ENCODE measurements at places on chromosomes 5 and 9.

- H3K27ac ChIP-seq, result no peak overlapping the region
- H3K36me3 ChIP-seq, result no peaks in the 10 kb centered on the region
- no peaks in the 10 kb centered on the region for H3K4me1 ChIP-seq
- no peak for DNase-seq
Observed at GRCh38 chr5:83780699-83781350, 60.2 kb upstream of the HAPLN1 start.

GRCh38 chr5:126875303-126875785 is 98.4 kb downstream of the LMNB1 start:
- H3K4me1 ChIP-seq, result peaks cover 8% of the 10 kb centered on the region
- no peaks in the 10 kb centered on the region for H3K36me3 ChIP-seq
- H3K27ac ChIP-seq, result no peak overlapping the region

DNA sequence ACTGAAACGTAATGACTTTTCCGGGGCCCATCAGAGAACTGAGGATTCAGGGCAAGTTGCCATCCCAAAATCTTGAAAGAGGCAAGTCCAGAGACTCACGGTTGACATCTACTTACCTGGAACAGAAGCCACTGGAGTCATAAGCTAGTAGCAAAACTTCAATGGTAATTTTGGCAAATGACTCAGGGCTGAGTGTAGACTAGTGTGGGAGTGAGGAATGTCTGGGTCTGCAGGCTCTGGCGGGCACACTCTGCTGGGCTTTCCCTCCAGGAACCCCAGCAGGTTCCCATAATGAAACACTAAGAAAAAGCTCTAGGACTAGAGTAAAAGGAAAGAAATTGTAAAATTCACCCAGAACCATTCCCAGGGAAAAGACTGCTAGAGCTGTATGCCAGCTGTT is 122.9 kb upstream of the NFIL3 start:
- peak overlapping the region; percentile 19 for H3K27ac ChIP-seq
- no peaks in the 10 kb centered on the region for H3K36me3 ChIP-seq
- H3K4me3 ChIP-seq, result no peak overlapping the region

GRCh38 chr9:113579283-113580040 is 115.9 kb downstream of the RGS3 start:
- peak; percentile 71 for DNase-seq
- peaks cover 15% of the 10 kb centered on the region for H3K36me3 ChIP-seq
- H3K4me3 ChIP-seq, result no peak overlapping the region
- H3K27ac ChIP-seq, result peak overlapping the region; percentile 95
- H3K27me3 ChIP-seq, result no peaks in the 10 kb centered on the region

DNA sequence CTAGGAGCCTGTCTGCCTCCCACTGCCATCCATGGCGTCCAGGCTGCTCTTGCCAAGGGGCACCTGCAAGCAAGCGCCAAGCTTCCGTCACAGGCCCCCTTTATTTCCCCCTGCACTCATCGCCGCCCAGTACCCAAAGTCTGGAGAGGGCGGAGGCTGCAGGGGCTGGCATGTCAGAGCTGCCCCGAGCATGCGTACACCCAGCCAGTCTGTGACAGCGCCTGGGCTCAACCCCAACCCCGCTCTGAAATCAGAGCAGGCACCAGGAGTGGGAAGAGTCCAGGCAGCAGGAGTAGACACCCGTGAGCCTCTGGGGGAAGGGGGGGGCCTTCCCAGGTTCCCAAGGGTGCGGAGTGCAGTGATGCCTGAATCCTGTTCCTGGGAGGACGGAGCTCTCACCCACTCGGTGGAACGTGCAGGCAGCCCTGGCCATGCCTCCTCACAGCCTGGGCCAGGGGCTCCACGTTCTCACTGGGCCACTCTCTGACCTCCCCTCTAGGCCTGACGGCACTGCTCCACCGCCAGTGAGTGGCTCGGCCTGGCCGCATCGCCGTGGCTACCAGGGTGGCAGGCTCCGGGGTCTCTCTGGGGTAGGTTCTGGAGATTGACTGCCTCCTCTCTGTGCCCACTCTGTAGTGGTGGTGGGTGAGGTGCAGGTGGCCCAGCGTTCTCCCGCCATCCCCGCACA is 469.0 kb downstream of the CDH9 start:
- no peak for DNase-seq
- H3K36me3 ChIP-seq, result no peaks in the 10 kb centered on the region
- H3K4me1 ChIP-seq, result no peaks in the 10 kb centered on the region
- H3K4me3 ChIP-seq, result no peak overlapping the region

DNA sequence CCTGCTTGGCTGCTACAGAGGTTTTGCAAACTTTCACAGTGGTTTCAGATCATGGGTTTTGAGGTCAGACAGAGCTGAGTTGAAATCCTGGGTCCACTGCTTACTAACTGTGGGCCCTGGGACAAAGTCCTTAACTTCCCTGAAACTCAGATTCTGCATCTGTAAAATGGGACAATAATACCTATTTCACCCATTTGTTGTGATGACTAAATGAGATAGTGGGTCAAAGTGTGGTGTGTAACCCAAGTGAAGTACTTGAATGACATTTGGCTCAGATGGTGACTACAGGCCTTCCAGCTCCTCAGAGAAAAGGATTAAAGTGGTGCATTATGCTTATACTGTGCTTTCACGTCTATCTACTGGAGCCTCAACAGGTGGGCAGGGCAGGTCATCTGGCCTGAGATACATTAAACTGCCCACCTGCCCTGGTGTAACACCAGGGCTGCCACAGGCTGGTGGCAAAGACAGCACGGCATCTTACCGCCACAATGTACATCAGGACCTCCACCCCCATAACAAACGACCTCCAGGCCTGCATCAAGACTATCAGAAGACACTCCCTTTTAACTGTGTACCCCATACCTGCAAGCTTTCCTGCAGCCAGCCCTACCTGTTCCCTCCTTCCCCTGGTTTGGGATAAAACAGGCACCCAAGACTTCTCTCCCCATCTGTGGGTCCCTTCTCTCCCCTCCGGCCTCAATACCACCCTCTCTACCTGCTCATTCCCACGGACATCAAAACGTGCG is 846 bp upstream of the TRAF1 start:
- no peaks in the 10 kb centered on the region for H3K36me3 ChIP-seq
- no peaks in the 10 kb centered on the region for H3K27me3 ChIP-seq
- peaks cover 30% of the 10 kb centered on the region for H3K4me1 ChIP-seq
- no peak overlapping the region for H3K4me3 ChIP-seq
- no peak overlapping the region for H3K27ac ChIP-seq

DNA sequence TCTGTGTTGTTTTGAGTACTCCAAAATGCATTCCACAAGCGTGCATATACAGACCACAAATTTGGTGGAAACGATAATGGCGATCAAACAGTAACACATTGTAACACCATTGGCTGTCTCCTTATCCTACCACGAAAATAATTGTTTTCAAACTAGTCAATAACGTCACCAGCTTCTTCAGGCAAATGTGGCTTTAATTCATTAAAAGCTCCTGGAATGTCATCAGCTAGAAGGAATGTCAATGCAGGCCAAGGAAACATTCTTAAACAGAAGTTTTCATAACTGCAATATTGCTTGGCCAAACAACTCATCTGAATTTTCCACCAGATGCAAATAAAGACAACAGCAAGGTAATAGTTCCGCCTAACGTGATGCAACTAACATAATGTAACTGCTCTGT is 71.6 kb upstream of the XPA start:
- H3K27me3 ChIP-seq, result peaks cover 31% of the 10 kb centered on the region
- H3K4me1 ChIP-seq, result no peaks in the 10 kb centered on the region
- peak overlapping the region; percentile 32 for H3K4me3 ChIP-seq
- no peak for DNase-seq

GRCh38 chr5:72205431-72206009 is 98.2 kb downstream of the MAP1B start:
- peak overlapping the region; percentile 53 for H3K27ac ChIP-seq
- H3K27me3 ChIP-seq, result no peaks in the 10 kb centered on the region
- no peak overlapping the region for H3K4me3 ChIP-seq

GRCh38 chr9:1743121-1743960 is 271.8 kb upstream of the SMARCA2 start:
- DNase-seq, result no peak
- H3K4me3 ChIP-seq, result no peak overlapping the region
- H3K36me3 ChIP-seq, result no peaks in the 10 kb centered on the region
- H3K27ac ChIP-seq, result no peak overlapping the region
- H3K27me3 ChIP-seq, result no peaks in the 10 kb centered on the region

GRCh38 chr5:37738057-37738691 is 101.7 kb downstream of the GDNF start:
- no peaks in the 10 kb centered on the region for H3K36me3 ChIP-seq
- H3K27ac ChIP-seq, result peak overlapping the region; percentile 58
- peak overlapping the region; percentile 57 for H3K4me3 ChIP-seq
- DNase-seq, result peak; percentile 90

DNA sequence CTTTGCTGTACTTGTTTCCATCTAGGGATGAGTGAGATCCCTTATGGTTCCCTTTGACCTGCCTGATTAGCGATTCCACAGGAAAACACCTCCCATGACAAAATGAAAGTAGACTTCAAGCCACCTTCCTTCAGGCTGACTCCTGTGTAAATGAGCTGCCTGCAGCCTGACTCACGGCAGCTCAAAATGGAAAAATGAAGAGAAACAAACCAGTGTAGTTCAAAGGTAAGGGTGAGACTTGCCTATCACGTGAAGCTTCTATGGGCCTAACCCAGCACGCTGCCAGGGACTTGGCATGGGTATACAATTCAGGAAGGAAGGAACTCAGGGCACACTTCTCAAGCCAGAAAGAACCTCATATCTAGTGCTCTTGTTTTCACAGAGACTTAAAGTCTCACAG is 110.1 kb upstream of the LRRTM2 start:
- no peak overlapping the region for H3K27ac ChIP-seq
- peaks cover 4% of the 10 kb centered on the region for H3K36me3 ChIP-seq
- H3K4me1 ChIP-seq, result peaks cover 12% of the 10 kb centered on the region

DNA sequence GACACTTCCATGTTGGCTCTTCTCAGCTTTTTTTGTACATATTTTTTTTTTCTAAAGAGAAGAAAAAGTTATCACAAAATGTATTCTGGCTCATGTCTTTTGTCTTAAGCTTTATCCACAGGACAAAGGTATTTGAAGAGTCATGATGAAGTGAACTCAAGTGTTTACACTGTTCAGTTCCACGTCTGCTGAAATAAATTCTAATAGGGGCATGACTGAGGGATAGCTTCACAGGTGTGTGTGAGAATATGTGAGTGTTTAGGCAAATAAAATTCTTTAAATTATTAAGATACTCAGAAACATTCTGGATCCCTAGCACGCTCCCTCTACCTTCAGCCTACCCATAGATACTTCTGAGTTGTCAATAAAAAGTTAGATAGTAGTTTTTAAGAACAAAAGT is 59.8 kb downstream of the BAAT start:
- H3K4me3 ChIP-seq, result no peak overlapping the region
- H3K27me3 ChIP-seq, result no peaks in the 10 kb centered on the region
- no peaks in the 10 kb centered on the region for H3K4me1 ChIP-seq
- H3K27ac ChIP-seq, result no peak overlapping the region

All from mesenchymal stem cell (in vitro differentiated cells and primary cell).